WERI-Rb-1 (cell line): ENCODE measurements at places on chromosomes 5 and 9.

DNA sequence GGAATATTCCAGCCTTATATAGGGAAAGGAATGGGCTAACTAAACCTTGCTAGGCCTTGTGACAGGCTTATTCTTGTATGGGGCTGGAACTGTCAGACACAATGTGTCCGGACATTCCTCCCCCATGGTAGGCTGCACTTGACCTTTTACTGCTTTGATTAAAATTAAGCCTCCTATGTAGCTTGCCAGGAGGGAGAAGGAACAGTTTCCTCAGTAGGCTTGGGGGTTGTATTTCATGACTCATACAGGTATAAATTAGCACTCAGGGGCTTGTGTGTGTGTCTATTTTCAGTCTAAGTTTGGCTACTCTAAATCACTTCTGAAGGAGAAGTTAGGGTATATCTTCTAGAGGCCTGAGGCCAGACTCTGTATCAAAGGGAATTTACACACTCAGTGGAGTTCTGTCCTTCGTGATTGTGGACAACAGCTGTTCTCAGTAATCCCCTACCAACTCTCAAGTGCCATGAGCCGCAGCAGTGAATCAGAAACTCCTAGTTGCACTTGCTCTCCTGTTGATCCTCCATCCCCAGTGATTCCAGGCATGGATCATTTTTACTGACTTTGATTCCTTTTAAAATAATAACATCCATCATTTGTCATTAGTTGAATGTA is 16.4 kb downstream of the ADAMTS16 start:
- no peak for DNase-seq

DNA sequence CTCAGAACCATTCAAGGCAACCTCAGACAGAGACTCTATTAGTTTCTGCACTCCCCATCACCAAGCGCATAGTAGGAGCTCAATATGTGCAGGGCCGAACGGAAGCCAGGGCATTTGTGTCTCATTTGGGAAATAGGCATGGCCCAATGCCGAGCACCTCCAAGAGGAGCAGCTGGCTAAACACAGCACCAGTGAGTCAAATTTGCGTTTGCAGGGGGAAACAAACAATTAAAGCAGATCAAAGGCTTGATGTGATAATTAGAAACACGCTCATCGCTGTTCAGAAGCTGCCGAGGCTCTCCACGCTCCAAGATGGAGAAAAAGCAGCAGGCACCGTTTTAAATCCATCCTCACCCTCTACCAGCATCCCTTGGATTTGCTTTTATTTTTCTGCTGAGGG is 225.3 kb downstream of the AGTPBP1 start:
- no peak for DNase-seq

GRCh38 chr9:130198501-130199179 is 26.4 kb downstream of the NCS1 start:
- DNase-seq, result no peak

GRCh38 chr5:64742821-64743220 is 25.7 kb downstream of the SREK1IP1 start:
- DNase-seq, result no peak

DNA sequence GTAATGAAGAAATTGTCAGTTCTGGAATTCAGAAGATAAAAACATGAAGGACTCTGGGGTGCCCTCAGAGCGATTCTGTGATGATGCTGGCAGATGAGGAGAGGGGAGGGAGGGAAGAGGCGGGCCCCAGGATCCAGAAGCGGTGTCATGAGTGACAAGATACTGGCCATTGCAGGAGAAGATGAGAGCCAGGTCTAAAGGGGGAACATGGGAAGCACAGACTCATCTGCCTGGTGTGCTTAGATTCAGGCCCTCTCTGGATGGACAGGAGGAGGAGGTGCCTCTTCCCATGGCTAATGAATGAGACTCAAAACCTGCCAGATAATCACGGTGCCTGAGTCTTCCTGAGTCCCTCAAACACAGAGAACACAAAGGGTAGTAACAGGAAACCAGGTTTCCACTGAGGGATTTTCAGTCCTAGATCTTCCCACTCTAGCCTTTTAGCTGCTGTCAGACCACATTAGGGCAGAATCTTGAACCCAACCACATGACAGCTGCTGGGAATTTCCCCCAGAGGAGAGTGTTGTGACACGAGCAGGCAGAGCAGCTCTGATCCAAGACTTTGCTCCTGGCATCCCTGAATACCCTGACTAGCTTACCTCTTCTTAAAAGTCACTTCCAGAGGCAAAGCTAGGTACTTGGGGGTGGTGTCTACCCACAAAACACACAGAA is 28.2 kb upstream of the HSPA9 start:
- no peak for DNase-seq

GRCh38 chr5:34054400-34054729 is 11.4 kb upstream of the C1QTNF3 start:
- no peak for DNase-seq

- DNase-seq, result no peak
These were observed 44.9 kb downstream of the APBA1 start for GRCh38 chr9:69627281-69627680.

- peak; percentile 54 for DNase-seq
These were observed 24.6 kb downstream of the NR2F1 start for GRCh38 chr5:93607367-93608258.

GRCh38 chr5:105931881-105932421 is 1738.8 kb downstream of the EFNA5 start:
- DNase-seq, result no peak
